ENCODE measurements at places on chromosomes 2 and 18.

- DNase-seq, result no peak
Measured at GRCh38 chr2:20217041-20217970, 7.6 kb downstream of the SDC1 start.

DNA sequence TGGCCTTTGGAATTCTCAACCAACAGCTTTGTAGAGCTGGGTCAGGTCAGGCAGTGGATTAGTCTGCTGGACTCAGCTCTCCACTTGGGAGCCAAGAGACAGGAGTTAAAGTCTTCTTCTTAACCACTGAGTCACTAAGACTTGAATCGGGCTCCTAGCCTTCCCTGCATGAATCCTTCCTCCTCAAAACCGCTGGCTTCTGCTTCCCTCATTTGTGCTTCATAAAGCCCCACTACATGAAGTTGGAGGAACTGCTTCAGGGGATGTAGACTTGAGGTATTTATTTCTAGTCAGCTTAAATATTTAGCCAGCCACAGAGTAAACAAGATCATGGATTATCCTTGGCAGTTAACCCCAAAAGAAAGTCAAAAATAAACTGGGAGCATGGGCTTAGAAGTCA lies 536.3 kb upstream of the TNP1 start:
- DNase-seq, result no peak

DNA sequence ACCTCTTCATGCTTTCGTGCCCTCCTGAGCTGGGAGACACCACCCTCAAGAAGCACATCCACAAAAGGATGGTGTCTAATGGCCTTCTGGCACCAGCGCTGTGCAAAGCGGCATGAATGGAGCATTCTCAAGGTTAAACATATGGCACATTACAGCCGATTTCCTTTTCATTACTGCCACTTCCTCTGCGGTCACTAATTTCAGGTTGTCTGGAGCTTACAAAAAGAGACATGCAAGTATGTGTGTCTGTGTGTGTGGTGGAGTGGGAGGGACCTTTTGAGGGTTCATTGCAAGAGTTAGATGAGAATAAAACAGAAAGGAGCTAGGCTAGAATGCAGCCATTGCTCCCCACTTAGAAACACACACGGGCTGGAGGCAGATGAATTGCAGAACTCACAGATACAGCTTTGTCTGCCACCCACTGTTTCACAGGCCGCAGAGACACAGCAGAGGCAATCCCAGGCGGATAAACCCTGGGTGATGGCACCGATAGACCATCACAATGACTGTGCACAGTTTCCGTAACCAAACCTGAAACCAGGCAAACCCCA lies 76.0 kb downstream of the TGIF1 start:
- peak; percentile 27 for DNase-seq

- no peak for DNase-seq
Measured at GRCh38 chr2:99348173-99348572, 11.0 kb downstream of the EIF5B start.

DNA sequence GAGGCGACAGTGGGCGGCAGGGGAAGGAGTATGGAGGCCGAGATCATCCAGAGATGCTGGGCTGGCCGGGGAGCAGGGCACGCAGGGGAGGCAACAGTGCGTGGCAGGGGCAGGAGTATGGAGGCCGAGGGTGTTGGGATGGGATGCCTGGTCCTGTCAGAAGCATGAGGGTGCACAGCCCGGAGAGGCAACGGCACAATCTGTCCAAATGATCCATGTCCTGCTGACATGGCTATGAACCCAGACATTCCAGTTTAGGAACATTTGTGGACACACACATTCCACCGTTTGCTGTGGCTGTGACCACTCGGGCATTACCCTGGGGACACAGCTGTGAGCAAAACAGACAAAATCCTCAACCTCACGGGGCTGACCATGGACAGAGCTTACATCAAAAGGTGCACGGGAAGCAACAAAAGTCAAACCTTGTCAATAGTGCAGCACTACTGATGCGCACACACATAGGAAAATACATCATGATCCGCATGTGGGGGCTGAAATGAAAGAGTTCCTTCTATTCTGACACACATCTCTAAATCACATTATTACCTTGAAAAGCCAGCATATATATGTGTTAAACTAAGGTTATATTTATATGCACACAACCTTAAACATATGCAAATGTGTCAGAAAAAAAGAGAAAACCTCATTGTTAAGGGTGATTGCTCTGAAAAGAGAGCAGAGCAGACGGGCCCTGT lies 144.0 kb upstream of the GPC1 start:
- no peak for DNase-seq

GRCh38 chr2:3349211-3349693 lies 28.4 kb downstream of the EIPR1 start:
- DNase-seq, result no peak

DNA sequence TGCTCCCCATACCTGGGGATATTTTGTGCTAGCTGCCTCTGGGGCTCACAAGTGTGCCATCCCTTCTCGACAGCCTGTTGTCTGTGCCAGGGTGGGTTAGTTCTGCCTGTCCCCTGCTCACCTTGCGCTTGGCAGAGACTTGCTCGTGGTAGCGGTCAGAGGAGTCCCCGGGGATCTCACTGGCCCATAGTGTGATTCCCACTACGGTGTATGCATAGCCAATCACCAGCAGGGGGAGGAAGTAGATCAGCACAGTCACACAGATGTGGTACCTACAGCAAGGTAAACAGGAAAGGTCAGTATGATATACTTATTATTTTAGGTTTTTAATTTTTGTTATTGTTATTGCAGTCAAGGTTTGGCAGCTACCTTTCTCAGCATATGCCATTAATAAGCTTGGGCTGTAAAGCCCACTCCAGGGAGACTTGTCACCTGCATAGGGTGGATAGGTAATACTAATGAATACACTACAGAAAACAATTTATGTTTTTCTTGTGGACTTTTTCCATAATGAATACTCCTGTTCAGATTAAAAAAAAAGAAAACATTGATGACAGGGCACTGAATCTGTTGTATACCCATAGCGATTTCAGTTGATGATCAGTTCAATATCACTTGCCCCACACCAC lies 95.2 kb downstream of the POLE4 start:
- DNase-seq, result no peak

DNA sequence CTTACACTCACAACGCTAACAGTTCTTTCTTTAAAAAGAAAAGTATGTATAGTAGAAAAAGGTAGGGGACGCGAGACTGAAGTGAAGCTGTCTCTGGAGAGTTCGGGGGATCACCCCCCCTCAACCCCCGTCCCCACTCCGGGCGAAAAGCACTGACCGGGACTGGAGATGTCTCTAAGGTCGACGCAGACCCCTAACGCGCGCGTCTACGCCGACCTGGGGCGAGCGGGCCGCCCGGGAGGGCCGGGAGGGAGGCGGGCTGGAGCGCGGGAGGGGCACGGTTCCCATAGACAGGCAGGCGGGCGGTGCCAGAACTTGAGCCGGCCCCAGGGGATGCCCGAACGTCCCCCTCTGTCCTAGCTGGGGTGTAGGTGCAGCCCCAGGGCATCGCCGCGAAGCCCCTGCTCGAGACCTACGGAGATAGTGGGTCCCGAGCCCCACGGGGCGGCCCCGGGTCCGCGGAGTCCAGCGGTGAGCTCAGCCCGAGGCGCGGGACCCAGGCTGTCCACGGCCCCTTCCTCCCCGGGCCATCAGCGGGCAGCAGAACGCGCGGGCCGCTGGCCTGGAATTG lies 82.2 kb downstream of the CHRNA1 start:
- peak; percentile 32 for DNase-seq

GRCh38 chr2:224944707-224945547 lies 97.3 kb downstream of the DOCK10 start:
- no peak for DNase-seq

DNA sequence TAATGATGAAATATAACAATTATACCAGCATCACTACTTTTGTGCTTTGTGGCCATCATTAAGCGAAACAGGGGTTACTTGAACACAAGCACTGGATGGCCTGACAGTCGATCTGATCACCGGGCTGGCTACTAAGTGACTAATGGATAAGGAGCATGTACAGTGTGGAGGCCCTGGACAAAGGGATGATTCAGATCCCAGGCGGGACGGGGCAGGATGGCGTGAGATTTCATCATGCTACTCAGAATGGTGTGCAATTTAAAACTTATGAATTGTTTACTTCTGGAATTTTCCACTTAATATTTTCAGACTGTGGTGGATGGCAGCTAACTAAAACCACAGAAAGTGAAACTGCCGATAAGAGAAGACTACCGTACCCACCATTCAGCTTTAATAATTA lies 7.0 kb upstream of the CLIP4 start:
- no peak for DNase-seq

GRCh38 chr2:238231251-238231793 lies 8.5 kb downstream of the HES6 start:
- peak; percentile 72 for DNase-seq

DNA sequence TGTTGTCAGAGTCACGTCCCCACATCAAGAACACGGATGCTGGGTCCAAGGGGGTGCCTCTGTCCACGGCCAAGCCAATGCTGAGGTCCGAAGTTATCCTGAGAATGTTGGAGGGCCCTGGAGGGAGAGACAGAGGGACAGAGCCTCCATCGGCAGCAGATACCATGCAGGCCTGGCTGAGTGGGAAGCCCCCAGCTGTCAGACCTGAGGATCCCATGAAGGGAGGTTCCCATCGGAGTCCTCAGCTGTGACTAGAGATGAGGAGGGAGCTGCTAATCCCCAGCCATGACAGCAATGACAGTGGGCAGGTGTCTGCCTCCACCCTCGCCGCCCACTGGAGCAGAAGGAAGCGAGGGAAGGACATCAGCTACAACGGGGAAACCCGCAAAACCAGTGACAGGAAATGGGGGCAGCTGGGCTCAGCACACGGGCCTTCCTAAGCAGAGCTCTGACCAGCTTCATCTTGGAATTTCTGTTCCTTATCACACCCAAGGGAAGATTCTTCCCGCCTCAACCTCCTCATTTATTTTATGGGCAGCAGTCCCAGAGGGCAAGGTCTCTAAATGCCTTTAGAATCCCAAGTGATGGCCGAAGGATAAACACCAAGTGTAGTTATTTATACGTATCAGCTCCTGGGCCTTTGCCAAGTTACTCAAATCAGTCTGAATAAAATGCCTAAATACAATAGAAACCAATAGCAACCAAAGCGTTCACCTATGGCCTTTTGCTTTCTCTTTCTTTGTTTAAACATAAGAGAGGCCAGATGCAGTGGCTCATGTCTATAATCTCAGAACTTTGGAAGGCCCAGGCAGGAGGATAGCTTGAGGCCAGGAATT lies 32.2 kb downstream of the FAM178B start:
- no peak for DNase-seq

DNA sequence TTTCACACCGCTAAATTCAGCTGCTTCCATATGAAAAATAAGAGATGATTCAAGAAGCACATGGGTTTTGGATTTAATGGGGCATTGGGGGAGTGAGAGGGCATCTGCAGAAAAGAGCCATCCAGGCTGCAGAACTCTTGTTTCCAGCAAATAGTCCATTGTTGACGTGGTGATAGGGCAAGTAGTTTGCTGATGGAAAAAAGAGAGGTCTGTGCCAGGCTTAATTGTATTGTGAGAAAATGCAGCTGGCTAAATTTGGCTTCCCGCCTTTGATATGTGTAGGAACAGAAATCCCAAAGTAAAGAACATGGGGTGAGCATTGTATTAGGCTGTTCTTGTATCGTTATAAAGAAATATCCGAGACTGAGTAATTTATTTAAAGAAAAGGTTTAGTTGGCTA lies 199.5 kb downstream of the SETBP1 start:
- no peak for DNase-seq

- peak; percentile 58 for DNase-seq
Measured at GRCh38 chr2:85577386-85578242, at the start of gene VAMP8. Gene VAMP8, plus strand, starts transcription at chr2:85577586. Its CDS starts 61 bp downstream, at chr2:85577647.

- DNase-seq, result no peak
Measured at GRCh38 chr2:207865210-207865609, 95.5 kb upstream of the FZD5 start.

DNA sequence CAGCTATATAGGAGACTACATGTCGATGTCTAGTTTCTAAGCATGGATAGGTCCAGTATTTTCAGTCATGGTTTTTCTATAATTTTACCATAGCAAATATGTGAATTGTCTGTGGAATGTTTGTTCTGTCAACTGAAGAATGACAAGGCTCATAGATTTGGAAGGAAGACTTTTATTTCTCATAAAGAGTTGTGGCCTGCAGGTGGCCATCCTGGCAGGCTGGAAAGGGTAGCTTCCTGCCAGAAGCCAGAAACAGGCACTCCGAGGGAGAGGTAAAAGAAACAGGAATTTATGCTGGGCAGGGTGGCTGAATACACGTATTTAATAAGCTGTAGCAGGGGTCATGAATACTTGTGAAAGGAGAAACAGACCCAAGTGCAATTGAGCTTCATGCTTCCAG lies 182.1 kb downstream of the PARD3B start:
- no peak for DNase-seq

DNA sequence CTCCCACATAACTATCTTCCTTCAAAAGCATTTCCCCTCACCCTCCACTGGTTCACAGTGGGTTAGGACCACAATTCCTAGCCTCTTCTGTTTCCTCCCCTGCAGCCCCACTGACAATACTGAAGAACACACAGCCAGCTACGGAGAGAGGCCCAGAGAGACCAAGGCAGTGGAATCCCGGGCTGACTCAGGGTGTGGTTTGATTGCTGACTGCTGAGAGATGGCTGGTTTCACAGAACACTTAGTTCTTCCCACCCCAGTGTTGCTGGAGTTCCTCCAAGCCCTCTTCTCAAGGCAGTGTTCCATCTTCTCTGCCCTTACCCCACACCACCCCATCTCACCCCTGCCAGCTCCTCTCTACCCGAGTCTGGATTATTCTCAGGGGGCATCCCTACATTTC lies 43.3 kb upstream of the ZFP36L2 start:
- peak; percentile 6 for DNase-seq

GRCh38 chr2:16604236-16604635 lies 61.4 kb downstream of the CYRIA start:
- DNase-seq, result no peak

GRCh38 chr2:217325816-217326215 lies 466.0 kb upstream of the TNP1 start:
- no peak for DNase-seq

- no peak for DNase-seq
Measured at GRCh38 chr2:109395494-109396201, 218.1 kb downstream of the SEPTIN10 start.

DNA sequence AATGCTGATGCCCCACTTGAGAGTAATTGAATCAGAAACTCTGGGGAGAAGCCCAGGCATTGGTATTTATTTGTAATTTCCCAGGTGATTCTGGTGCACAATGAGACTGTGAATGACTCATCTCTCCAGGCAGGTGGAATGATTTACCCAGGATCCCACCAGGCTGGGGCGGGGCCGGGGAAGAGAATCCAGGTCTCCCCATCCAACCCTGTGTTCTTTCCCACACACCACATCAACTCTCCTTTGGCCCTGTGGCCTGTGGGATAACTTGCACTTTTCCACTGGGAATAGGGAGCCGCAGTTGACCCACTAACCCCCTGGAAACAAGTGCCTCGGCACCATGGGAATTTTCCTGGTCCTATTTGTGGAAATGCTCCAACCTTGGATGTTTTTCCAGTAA lies 409.8 kb downstream of the ZNF521 start:
- no peak for DNase-seq

DNA sequence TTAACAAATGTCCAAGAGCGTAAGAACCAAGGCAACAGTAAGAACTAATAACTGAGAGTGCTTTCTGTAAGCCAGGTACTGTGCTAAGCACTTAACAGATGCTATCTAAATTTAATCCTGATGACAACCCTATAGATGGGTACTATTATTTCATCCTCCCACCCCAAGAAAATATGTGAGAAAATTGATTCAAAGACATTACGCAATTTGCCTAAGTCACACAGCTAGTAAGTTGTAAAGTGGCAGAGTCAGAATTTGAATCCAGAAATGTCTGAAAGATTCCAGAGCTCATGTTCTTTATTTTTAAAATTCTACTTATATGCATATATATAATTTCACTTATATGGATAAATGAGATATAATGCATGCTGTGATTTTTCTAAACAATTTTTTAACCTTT lies 10.1 kb downstream of the LDAH start:
- DNase-seq, result no peak

GRCh38 chr2:96916646-96917543 lies 47.0 kb upstream of the SEMA4C start:
- DNase-seq, result no peak

Measured in activated T-cell treated with anti-CD3 and anti-CD28 coated beads for 48 hours (primary cell).